ENCODE measurements at places on chromosomes 12 and 14. TPM values are rescaled to one million over a fixed set of nuclear protein-coding genes. Genes with fewer than 3 reads are reported as not detected.

The ANKRD33 gene
- total RNA-seq = not detected

The DBX2 gene
- total RNA-seq = not detected

The HOXC12 gene
- not detected for total RNA-seq

The NPC2 gene
- total RNA-seq = 281 TPM

The KRT80 gene
- 0.22 TPM for total RNA-seq

The SLC17A8 gene
- not detected for total RNA-seq

The NEUROD4 gene
- total RNA-seq = not detected

The SLC38A4 gene
- 0.33 TPM for total RNA-seq

The GDF3 gene
- total RNA-seq = not detected

The C14orf93 gene
- 22.4 TPM for total RNA-seq

The RNF31 gene
- 75.4 TPM for total RNA-seq

The NDRG2 gene
- total RNA-seq = 8.5 TPM
